ENCODE measurements at places on chromosomes 7 and 10.

DNA sequence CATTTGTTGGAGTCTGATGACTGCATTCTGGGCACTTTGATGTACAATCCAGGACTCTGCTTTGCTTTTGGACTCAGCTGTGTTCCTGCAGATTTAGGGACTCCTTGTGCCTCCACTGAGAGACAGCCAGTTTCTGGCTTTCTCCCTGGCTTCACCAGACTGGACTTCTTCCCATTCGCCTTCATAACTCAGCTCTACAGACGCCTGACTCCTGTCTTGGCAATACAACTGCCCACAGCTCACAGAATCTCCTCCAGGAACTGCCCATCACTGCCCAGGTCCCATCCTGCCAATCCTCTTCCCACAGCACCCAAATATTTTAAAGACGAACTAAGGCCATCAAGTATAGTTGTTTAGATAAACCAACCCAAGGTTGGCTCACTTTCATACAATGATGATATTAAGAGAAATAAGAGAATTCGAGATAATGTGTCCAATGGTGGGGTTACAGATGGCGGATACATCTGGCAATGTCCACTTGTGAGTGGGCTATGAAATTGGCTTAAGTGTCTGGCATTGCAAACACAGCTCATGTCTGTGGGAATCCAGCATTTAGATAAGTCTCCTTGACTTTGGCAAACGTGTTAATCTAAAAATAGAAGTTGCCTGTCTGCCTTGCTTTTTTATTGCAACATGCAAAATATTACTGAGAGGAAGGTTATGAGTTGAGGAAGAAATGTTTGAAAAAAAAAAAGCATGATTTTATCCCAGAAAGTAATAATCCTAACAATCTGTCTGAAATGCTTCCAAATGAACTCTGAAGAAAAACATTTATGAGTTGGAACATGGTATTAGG, 95.1 kb downstream of the ITGA8 start:
- DNase-seq, result peak; percentile 78

- DNase-seq, result no peak
Observed at GRCh38 chr10:72276013-72276387, 2.3 kb downstream of the DDIT4 start.

DNA sequence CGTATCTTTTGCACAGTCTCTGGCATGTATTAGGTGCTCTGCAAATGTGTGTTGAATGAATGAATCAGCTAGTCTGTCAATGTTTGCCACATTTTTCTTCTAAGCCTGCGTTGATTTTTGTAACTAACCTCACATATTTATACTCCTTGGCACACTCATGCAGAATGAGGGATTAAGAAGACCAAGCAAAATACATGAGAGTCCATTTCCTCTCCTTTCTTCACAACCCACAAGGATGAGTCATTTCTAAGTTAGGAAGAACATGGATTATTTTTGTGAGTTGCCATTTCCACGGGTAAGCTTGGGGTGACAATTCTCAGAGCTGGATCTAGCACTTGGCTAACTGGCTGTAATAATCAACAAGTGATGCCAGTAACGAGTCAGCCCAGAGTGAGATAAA, 158.8 kb downstream of the TWIST1 start:
- DNase-seq, result peak; percentile 55

- no peak for DNase-seq
Observed at GRCh38 chr10:98097616-98098015, 36.8 kb upstream of the R3HCC1L start.

DNA sequence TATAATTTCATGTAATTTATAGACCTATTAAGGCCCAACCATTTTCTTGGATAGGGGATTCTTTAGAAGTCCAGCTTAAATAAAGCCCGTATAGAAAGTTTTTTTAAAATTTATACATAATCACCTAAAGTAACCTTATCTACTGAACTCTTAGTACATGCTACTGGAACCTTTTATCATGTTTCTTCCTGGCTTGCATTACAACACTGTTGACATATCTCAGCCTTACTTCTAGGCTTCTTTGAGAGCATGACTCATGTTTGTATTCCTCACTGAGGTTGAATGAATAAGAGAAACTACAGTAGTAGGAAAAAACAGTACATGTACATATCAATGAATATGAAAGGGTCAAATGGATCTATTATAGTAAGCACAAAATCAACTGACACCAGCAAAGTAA, 8.2 kb upstream of the MAGI2 start:
- peak; percentile 49 for DNase-seq

GRCh38 chr10:125269716-125270115, 109.4 kb upstream of the CTBP2 start:
- no peak for DNase-seq

- DNase-seq, result no peak
Observed at GRCh38 chr7:96792115-96792514, 82.5 kb upstream of the SEM1 start.
